D721Med (cell line): ENCODE measurements at places on chromosomes 12 and 14.

DNA sequence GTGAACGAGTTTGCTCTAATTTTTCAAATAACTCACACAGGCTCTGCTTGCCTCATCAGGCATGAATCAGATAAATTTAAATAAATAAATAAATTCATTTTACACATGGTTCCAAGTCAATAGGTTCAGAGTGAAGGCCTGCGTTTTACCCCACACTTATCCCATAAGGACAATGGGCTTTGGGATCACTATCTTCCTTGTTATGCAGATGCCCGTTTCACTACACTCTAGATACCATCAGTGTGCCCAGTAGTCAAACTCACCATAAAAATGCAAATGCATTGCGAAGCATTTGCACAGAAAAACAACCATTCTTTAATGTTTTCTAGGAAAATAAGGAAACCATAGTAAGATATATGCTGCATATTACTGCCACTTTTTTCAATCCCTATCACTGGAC, 155.9 kb upstream of the CCDC196 start:
- DNase-seq, result no peak

DNA sequence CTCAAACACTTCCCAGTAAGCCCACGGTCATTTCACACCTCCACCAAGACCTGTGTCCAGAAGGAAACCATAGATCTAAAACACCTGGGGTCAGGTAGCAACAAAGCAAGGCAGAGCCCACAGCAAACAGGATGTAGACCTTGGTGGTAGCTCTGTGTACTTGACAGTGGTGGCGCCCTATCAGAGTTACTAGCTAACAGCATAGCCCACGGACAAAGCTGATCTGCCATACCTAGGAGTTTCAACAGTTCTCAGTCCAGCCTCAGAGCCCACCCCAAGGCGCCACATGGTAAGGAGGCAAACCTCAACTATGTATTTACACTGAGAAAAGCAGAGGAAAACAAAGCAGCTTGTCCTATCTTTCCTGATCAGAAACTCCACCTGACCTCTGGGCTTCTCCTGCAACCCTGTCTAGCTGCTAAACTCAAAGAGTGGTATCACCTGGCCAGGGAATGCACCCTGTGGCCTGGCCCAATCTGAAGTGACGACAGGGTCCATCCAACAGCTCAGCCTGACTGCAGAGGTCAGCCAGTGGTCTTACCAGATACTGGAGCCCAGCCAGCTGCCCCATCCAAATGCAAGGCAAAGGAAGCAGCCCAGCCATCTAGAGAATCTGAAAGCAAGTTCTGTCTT, 46.3 kb downstream of the STON2 start:
- DNase-seq, result no peak

DNA sequence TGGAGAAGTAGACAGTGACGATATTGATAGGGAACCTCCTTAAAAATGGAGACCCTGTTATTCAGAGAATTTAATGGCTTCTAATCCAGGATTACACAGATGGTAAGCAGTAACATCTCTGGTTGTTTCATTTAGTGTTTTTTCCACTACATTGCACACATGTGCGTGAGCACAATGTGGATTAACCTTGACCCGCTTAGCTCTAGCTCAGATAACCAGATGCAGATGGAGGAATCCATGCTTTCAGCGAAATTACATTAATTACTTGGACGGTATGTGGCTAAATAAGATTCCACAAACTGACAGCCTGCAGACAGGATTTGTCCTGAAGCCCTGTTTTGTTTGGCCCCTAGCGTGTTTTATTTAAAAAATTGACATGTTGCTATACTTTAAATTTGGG, 378.4 kb downstream of the CCDC91 start:
- no peak for DNase-seq

GRCh38 chr12:119802472-119802871, 74.6 kb downstream of the CIT start:
- DNase-seq, result no peak

DNA sequence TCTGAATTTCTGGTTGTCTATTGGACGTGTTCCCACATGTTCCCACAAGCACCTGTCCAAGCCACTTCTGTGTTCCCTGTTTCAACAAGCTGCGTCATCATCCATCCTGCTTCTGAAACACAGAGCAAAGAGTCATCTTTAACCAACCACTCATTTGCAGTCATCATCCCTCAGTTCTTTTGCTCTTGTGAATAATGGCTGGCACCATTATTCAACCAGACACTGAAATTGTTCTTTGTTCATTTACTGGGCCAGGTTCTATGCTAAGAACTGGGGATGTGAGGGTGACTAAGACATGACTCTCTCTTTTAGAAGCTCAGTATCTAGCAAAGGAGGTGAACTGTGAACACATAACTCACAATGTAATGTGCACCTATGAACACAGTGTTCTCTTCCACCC, 40.7 kb upstream of the ANO4 start:
- DNase-seq, result no peak

GRCh38 chr12:124797321-124797720, 66.3 kb downstream of the SCARB1 start:
- DNase-seq, result no peak

DNA sequence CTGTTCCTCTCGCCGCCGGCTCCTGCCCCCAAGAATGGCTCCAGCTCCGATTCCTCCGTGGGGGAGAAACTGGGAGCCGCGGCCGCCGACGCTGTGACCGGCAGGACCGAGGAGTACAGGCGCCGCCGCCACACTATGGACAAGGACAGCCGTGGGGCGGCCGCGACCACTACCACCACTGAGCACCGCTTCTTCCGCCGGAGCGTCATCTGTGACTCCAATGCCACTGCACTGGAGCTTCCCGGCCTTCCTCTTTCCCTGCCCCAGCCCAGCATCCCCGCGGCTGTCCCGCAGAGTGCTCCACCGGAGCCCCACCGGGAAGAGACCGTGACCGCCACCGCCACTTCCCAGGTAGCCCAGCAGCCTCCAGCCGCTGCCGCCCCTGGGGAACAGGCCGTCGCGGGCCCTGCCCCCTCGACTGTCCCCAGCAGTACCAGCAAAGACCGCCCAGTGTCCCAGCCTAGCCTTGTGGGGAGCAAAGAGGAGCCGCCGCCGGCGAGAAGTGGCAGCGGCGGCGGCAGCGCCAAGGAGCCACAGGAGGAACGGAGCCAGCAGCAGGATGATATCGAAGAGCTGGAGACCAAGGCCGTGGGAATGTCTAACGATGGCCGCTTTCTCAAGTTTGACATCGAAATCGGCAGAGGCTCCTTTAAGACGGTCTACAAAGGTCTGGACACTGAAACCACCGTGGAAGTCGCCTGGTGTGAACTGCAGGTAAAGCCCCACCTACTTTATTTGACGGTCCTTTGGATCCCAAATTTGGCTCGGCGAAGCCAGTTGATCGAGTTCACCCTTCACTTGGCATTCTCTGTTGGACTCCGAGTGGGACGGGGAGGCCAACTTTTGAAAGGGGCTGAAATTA, 1.5 kb downstream of the WNK1 start:
- no peak for DNase-seq

GRCh38 chr12:46453428-46453827, 80.9 kb upstream of the SLC38A2 start:
- DNase-seq, result no peak

- no peak for DNase-seq
Observed at GRCh38 chr14:36905272-36905888, 243.7 kb downstream of the PAX9 start.

DNA sequence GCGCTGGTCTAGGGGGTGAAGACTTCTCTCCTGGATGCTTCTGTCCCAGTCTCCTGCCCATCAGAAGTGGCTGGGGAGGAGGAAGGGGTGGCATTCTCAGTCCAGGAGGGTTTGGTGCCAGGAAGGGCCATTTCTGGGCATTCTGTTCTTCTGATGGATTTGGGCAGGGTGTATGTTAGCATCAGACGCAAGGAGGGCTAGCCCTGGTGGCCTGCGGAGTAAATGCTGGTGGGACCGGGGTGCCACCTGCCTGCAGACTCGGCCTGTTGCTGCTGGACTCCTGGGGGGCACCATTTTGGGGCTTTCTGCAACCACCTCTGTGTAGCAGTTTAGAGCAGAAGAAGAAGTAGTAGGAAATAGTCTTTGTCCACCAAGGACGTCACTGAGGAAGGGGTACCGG, 31.7 kb downstream of the AACS start:
- no peak for DNase-seq

DNA sequence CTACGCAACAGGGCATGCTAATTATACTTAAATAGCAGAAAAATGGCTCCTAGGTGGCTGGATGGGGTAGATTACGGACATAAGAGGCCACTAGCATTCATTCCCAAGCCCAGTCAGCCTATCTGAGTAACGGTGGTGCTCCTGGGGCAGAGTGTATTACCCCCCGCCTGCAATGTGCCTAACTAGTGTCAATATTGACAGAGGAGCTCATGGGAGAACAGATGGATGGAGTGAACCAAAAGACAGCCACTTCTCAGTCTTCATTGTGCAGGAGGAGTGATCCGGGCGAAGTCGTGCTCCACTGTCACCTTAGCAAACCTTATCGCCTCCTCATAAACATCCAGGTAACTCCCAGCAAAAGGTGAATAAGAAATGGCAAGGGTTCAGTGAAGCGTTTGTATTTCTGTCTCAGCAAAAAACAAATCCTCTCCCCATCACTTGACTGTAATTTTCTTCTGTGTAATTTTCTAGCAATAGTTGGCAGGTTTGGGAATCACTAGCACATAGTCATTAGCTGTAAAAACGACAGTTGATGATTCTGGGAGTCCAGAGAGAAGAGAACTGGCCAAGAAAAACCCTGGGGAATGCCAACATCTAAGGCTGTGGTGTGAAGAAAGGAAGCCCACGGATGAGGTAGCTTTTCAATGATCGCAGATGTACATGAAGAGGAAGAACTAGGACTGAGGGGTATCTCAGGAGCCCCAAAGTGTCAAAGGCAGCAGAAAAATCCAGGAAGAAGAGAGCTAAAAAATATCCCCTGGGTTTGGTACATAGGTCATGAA, 126.6 kb upstream of the BCL2L14 start:
- DNase-seq, result no peak
